ENCODE measurements at places on chromosomes 2 and 18.
A peak's percentile ranks its signal among the peaks of the same experiment; 100 is the strongest.

DNA sequence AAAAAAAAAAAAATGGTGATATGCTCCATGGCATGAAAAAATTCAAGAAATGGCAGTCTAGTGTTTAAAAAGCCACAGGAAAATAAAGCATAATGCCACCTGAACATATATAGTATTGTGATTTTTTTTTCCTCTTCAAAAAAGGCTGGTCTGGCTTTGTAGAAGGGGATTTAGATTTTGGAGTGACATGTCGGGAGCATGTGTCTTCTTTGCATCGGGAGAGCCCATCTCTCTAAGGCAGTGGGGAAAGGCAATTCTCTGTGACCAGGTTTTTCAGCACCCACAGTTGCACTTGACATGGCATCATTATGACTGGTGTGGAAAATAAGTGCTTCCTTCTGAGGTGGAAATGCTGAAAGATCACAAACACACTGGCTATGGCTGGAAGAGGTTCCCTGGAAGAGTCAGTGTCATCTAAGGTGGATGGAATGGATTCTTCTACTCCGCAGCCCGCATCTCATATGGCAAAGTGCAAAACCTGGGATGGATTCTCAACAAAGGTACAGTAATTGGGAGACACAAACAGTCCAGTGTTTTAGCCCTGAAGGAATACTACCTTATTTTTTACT lies 172.5 kb downstream of the AGAP1 start:
- no peak for DNase-seq

GRCh38 chr18:70295192-70296188 lies 6.6 kb downstream of the SOCS6 start:
- peak; percentile 58 for DNase-seq

- DNase-seq = no peak
Measured at GRCh38 chr2:64748561-64748960, 94.8 kb upstream of the SERTAD2 start.

DNA sequence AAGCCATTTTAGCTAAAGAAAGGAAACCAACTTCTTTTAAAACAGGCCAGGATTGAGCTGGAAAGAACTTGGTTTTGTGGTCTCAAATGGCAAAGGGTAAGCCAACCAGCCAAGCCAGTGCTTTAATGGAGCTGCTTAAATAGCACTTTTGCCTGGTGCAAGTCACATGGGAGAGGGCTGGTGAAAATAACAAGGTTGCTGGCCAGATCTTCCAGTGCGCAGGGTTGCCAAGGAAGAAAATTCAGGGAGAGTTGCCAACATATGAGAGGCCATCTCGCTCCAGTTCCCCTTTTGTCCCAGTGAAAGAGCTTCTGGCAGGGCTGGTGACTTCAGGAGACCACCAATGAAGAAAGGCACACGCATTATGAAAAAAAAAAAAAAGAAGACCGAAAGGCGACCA lies 57.3 kb downstream of the IRS1 start:
- no peak for DNase-seq

DNA sequence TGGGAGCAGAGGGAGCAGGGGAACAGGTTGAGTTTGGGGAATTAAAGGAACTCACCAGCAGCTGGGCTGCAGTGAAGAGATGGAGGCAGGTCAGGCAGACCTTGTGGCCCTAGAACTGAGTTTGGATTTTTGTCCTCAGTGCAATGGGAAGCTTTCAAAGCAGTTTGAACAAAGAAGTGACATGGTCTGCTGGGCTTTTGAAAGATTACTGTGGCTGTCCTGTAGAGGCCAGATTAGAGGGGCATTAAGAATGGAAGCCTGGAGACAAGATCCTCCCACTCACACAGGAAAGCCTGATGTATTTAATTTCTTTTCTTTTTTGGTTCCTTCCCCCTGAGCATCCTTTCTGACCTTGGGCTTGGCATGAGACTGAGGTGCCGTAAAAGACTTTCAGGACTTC lies 118.1 kb upstream of the LHCGR start:
- no peak for DNase-seq

GRCh38 chr2:58476556-58476955 lies 235.4 kb upstream of the FANCL start:
- DNase-seq = no peak

- no peak for DNase-seq
Measured at GRCh38 chr18:22694954-22695353, 238.2 kb upstream of the RBBP8 start.

- DNase-seq = no peak
Measured at GRCh38 chr2:233571001-233571400, 4.4 kb upstream of the USP40 start.

DNA sequence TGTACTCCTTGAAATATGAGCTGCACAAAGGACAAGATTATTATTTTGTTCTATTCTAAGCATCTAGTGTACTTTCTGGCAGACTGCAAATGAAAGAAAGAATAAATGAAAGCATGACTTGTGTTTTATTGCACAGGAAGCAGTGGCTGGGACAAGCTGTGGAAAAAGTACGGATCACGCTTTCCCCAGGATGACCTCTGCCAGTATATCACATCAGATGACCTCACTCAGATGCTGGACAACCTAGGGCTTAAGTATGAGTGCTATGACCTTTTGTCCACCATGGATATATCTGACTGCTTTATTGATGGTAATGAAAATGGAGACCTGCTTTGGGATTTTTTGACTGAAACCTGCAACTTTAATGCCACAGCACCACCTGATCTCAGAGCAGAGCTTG lies 49.4 kb downstream of the HNMT start:
- no peak for DNase-seq

GRCh38 chr2:40372283-40372985 lies 79.5 kb downstream of the SLC8A1 start:
- DNase-seq = peak; percentile 29

GRCh38 chr2:113105047-113105785 lies 22.2 kb upstream of the IL1RN start:
- DNase-seq = peak; percentile 86

- no peak for DNase-seq
Measured at GRCh38 chr2:168369031-168369430, 87.0 kb upstream of the CERS6 start.

DNA sequence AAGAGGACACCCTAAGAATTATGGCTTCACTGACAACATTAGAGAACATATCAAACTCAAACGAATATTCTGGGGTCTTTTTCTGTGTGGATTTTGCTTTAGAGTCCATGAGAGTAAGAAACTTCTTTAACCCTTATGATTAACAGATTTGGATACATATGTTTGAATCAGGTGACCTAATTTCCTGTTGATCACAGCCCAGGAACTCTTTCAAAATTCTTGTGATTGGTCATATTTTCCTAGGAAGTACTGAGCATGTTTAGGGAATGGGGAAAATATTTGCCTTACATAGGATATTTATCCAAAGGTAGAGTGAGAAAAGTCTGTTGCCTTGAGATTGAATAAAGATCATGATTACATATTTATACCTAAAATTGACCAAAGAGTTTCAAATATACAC lies 160.0 kb downstream of the KCNH7 start:
- DNase-seq = no peak

DNA sequence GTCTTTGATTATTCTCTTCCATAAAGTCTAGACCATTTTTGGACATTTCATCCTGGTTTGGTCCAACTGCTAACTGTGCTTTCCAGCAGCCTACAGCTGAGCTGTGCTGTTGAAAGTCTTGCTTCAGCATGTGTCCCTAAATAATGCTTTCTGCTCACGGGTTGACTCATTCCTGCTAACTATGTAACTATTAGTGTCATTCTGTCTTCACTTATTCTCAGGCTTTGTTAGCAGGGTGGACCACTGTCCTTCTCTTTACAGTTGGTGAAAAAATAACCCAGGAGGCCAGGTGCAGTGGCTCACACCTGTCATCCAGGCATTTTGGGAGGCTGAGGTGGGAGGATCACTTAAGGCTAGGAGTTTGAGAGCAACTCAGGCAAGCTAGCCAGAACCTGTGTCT lies 8.9 kb downstream of the ADAM23 start:
- DNase-seq = no peak

GRCh38 chr2:46645681-46646162 lies 166.4 kb downstream of the TMEM247 start:
- peak; percentile 60 for DNase-seq

- no peak for DNase-seq
Measured at GRCh38 chr2:238331916-238332315, 11.6 kb downstream of the TRAF3IP1 start.

GRCh38 chr2:144826105-144826504 lies 306.2 kb upstream of the ZEB2 start:
- DNase-seq = no peak

- DNase-seq = no peak
Measured at GRCh38 chr2:226892729-226893128, 56.9 kb downstream of the RHBDD1 start.

DNA sequence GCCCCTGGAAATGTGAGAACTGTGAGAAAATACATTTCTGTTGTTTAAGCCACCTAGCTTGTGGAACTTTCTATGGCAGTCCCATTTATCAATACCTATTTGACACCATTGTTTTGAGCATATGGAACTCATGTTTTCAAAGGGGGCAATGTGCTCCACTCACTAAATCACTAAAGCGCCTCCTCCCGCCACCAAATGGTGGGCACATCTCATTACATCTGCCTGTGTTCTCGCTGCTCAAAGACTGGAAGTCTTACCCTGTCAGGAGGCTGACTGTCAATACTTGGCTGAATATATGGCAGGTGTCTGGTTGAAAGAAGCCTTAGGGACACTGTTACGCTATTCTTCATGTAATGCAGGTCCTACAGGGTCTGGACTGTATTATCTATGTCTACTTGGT lies 767.7 kb downstream of the TSN start:
- DNase-seq = no peak

GRCh38 chr2:97995026-97995733 lies 568 bp downstream of the TMEM131 start:
- DNase-seq = peak; percentile 60

- no peak for DNase-seq
Measured at GRCh38 chr18:32509111-32509510, 38.4 kb upstream of the GAREM1 start.

- no peak for DNase-seq
Measured at GRCh38 chr2:233407771-233408181, 53.5 kb downstream of the DGKD start.

- no peak for DNase-seq
Measured at GRCh38 chr2:7722212-7722910, 805.1 kb downstream of the RNF144A start.

- no peak for DNase-seq
Measured at GRCh38 chr18:35268821-35269220, 21.2 kb downstream of the ZSCAN30 start.

- DNase-seq = peak; percentile 12
Measured at GRCh38 chr2:62118160-62118559, 77.8 kb upstream of the B3GNT2 start.

DNA sequence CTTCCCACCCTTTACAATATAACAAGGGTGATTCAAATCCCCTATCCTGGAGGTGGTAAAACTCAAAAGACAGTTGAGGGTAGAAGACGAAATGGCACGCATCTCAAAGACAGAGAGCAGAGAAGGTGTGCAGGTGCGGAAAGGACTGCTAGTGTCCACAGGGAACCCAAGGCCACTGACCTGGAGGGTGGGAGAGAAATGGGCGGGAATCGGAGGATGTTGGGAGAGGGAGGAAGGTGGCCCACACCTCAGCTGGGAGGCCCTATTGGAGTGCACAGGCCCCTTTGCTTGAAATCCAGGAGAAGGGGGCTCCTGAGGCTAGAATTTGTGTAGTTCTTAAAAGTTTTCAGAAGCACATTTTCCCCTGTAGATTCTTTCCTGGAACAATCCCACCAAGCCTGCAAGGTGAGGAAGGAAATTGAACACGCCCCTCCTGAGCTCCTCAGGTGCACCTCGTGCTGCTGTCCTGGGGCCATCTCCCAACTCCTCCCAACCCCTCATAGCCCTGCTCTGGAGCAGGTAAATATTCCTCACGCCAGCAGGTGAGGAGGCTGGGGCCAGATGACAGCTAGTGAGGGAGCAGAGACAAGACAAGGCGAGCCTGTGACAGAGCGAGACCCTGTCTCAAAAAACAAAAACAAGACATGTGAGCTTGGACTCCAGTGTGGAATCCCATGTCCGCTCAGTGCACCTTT lies 99.3 kb downstream of the MCFD2 start:
- no peak for DNase-seq

DNA sequence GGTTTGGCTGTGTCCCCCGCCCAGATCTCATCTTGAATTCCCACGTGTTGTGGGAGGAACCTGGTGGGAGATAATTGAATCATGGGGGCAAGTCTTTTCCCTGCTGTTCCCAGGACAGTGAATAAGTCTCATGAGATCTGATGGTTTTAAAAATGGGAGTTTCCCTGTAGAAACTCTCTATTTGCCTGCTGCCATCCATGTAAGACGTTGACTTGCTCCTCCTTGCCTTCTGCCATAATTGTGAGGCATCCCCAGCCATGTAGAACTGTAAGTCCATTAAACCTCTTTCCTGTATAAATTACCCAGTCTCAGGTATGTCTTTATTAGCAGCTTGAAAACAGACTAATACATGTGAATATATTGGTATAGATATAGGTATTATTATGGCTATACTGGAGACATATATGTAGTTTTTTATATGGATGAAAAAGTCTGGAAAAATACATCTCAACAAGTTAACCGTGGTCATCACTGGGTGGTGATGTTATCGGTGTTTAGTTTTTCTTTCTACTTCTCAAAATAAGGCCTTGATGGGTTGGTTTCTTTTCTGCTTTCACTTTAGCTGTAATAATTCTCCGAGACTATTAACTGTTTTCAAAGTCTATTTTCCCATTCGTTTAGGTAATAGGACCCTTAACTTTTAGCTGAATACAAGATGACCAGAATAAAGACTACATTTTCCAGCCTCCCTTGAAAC lies 39.1 kb upstream of the NCOA1 start:
- DNase-seq = peak; percentile 30

DNA sequence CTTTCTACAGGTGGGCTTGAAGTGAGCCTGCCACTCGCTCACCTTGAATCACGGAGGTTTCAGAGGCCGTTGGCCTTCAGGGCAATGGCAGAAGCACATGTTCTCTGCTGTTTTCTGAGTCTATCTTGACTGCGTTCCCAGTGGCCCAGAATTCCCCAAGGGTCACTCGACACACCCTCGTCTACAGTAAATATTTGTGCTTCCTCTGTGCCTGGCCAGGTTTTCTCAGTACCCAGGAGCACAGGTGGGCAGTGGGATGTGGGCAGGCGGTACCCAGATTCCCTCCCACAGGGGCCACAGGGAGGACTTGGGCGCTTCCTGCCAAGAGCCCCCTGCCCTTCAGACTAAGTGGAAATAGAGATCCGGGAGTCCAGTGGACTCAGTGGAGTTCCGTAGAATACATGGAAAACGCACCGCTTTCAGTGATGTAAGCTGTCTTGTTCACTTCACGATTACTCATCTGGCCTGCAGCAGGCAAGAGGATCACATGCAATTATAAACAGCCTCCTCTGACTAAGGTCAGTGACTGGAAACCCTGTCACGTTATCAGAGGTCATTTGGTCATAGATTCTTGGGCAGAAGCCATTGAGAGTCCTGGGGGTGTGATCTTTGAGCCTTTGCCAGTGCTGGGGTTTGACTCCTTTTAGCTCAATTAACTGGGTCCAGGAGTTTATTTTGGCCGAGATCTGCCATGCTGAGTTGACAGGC lies 179.8 kb downstream of the NEDD4L start:
- peak; percentile 87 for DNase-seq

GRCh38 chr2:83143946-83144345 lies 1315.1 kb downstream of the SUCLG1 start:
- no peak for DNase-seq

GRCh38 chr2:163682695-163683094 lies 53.1 kb downstream of the FIGN start:
- DNase-seq = no peak

Measured in inflammatory macrophage treated with lipopolysaccharide for 1 hour (primary cell).